ENCODE measurements at places on chromosomes 3 and 15.

GRCh38 chr3:42612217-42612616 is 11.7 kb downstream of the NKTR start:
- no peak for DNase-seq

GRCh38 chr15:62593681-62594399 is 428.8 kb upstream of the C2CD4B start:
- no peak for DNase-seq

GRCh38 chr3:123584284-123584987 is 417 bp downstream of the HACD2 start:
- DNase-seq: no peak

GRCh38 chr3:46677411-46677726 is 16.1 kb downstream of the ALS2CL start:
- no peak for DNase-seq

GRCh38 chr3:36366308-36366707 is 14.0 kb upstream of the STAC start:
- DNase-seq: no peak

DNA sequence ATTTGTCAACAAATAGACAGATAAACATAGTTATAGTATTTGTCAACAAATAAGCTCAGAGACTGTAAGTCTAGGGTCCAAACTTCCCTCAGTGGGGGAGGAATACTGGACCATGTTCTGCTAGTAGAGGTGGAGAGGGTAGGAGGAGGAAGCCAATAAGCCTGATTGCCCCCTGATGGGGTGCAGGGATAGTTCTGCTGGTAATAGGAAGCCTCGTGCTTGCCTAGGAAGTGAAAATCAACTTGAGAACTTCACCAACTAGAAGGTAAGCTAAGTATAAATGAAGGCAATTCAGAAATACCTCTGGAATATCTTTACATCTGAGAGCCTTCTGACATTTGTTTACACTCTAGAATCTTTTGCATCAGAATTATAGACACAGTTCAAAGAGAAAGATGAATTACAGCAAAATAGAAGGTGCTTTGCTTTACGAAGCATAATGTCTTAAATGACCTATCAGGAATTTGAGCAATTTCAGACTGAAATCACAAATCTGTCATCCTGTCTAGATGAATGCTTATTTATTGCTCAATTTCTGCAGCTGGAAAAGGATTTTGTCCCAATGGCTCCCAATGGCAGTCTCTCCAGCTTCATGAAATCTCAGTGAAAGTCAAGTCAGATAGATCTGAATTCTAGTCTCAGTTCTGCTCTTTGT is 225.6 kb upstream of the TBC1D5 start:
- DNase-seq: no peak

GRCh38 chr3:130900959-130901358 is 7.1 kb downstream of the ATP2C1 start:
- DNase-seq: no peak

DNA sequence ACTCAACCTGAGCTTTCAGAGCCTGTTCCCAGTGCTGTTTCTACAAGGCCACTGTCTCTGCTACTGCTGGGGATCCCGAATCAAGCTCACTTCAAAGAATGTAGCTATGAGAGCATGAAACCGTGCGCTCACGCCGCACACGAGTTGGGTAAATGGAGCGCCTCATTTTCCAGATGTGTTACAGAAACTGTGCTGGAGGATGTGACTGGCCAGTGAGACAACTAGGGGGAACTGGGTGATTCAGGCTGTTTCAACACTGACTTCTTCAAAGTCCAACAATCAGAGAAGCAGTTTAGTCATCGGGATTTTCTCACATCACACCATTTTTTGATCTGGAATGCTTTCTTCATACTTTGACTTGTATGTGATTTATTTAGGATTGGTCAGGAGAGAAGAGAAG is 3.5 kb downstream of the ZNF710 start:
- no peak for DNase-seq

DNA sequence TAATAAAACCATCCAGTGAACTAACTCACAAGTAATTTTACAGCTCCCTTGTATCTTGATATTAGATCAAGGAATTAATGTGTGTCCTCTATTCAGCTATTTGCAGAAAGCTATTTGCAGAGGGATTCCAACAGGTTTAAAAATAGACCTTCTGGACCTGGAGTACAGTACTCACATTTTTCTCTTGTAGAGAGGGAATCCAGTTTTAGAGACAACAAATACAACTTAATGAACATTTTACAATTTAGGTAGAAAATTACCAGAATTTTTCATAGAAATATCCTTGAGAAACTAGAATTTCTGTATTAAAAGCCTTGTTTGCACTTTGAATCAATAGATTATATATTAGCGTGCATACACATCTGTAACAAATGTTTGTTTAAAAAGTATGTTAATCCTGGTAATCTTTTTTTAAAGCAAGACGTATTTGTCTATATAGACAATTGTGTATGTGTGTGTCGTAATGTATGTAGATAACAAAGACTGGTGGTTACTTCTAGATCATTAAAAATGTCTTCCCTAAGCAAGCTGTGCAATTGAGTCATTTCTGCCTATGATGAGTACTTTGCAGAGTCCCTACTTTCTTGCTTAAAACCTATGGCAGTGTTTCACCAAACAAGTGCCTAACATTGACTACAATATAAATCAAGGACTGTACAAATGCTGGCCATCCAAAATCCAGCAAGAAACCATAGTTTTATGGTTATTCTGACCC is 57.9 kb downstream of the PPP2R3A start:
- no peak for DNase-seq

GRCh38 chr15:77568014-77568972 is 64.4 kb downstream of the LINGO1 start:
- no peak for DNase-seq

DNA sequence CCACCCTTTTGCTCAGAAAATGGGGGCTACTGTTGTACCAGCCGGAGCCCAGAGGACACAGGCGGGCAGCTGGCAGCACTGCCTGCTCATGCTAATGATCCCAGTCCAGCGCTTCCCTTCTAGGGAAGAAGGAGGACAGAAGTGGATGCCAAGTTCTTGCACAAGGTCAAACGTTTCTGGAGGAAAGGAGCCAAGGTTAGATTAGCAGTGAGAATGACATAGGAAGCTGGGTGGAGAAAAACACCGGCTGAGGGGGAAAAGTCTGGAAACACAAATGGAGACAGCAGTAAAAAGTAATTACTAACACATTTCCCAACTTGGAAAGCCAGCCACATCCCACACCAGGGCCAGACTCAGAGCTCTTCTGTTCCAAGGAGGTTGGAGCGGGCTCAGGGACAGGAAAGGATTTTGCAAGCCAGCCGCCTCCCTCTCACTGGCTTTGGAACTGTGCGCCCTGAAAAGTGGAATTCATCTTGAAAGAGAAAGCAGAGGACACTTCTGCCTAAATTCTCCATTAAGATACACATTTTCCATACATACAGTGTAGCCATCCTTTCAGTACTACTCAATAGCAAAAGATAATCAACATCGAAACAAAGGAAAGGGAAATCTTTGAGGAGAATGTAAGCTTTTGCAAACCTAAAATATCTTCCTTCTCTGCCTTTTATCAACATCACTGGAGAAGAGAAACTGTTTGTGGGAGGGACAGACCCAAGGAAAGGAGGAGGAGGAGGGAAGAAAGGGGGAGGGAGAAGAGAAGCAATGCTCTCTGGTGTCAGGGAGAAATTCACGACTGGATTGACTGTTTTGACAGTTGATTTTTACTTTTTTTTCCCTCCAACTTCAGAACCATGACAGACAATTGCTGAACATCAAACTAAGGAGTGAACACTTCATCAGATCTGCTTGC is 133.6 kb downstream of the CD47 start:
- no peak for DNase-seq

- DNase-seq: no peak
Measured at GRCh38 chr3:138974462-138974861, 27.4 kb downstream of the FOXL2NB start.

- DNase-seq: no peak
Measured at GRCh38 chr3:192220915-192221314, 506.4 kb downstream of the FGF12 start.

GRCh38 chr15:92666780-92667179 is 11.2 kb upstream of the FAM174B start:
- no peak for DNase-seq

DNA sequence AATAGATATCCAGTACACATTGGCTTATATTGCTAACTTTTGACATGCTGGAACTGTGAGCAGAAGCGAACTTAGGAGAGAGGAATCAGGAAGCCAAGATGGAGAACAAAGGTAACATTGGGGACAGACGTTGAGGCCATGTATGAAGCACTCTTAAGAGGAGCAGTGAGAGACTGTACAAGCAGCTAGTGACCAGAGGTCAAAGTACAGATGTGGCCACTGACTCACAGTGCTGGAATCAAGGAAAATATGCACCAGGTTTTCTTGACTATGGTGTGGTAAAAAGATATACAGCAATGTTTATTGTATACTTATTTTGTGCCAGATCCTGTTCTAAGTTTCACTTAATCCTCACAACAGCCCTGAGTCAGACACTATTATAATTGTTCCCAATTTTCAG is 2.0 kb upstream of the IL20RB start:
- no peak for DNase-seq

GRCh38 chr3:107813026-107813425 is 277.8 kb downstream of the CD47 start:
- DNase-seq: no peak

DNA sequence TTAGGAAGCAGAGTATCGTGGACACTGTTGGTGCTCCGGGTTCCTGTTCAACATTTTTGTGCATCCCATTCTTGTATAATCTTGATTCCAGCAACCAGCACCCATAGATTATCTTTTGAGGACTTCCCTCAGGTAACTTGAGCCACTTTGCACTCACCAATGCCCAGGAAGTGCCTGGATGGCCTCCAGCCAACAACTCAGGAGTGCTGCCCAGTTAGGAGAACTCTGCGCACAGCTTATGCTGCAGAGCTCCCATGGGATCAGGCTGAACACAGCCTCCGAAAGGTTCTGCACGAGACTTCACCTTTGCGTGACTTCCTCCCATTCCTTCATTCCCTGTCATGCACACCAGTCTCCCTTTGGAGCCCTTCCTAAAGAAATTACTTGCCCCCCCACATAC is 64.3 kb upstream of the LRRN1 start:
- no peak for DNase-seq

DNA sequence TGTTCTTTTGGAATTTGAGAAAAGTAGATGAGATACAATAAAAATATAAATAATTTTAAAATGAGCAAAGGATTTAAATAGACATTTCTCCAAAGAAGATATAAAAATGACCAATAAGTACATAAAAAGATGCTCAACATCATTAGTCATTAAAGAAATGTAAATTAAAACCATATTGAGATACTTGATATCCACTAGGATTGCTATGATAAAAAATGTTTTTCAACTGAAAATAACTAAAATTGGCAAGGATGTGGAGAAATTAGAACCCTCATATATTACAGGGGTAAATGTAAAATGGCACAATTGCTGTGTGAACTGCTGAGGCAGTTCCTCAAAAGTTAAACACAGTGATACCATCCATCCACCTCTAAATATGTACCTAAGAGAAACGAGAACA is 38.8 kb downstream of the LRRFIP2 start:
- no peak for DNase-seq

DNA sequence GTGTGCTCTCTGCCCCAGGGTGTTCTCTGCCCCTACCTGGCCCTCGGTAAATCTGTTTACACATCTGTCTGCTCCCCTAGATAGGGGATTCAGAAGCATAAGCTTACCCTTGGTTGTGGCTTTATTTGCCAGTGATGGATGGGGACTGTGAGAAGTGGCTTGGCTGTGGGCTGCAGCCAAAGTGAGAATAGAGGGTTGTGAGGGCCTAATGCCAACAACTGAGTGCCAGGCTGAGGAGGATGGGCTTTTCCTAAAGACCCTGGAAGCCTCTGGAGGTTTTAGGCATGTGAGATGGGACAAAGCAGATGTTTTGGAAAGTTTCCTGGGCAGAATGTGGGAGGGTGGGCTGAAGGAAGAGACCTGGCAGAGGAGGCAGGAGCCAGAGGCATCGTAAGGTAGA is 15.4 kb upstream of the APEH start:
- no peak for DNase-seq

DNA sequence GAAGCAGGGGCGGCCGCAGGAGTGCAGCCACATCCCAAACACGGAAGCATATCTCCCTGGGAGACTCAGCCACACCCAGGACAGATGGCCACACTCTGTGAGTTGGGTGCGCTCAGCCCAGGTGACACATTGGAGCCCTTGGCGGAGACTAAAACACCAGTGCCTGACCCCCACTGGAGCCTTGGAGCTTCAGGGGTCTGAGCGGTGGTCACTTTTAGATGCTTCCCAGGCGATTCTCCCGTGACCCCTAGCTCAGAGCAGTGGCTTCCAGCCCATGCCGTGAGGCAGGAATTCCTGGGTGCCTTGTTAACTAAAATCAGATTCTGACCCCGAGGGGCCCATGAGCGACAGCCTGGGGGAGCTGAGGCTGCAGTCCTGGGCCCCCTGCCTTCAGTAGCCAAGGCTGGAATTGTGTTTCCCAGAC is 54.5 kb downstream of the PLXNA1 start:
- no peak for DNase-seq

GRCh38 chr3:146088840-146089239 is 72.1 kb downstream of the PLOD2 start:
- DNase-seq: no peak

DNA sequence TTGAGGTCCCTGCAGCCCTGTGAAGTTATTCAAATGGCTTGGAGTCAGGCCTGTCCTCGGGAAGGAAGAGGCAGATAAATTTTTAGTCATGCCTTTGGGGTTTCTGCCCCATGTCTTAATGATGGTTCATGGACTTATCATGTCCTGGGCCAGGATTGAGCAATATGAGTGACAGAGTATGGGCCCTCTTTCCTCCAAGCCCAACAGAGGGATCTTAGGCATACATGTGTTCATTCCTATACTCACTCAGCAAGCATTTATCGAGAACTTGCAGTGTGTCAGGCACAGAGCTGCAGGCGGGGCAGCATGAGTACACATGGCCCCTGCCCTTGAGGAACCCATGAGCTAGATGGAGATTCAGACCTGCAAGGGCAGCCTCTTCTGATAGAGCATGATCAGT is 6.2 kb downstream of the ESYT3 start:
- DNase-seq: no peak

- DNase-seq: no peak
Measured at GRCh38 chr15:80163217-80163616, 10.4 kb downstream of the FAH start.

All from naive B cell (primary cell).